ENCODE measurements at places on chromosomes 4 and X.

- DNase-seq: no peak
Measured at GRCh38 chr4:170386971-170387370, 297.2 kb upstream of the AADAT start.

DNA sequence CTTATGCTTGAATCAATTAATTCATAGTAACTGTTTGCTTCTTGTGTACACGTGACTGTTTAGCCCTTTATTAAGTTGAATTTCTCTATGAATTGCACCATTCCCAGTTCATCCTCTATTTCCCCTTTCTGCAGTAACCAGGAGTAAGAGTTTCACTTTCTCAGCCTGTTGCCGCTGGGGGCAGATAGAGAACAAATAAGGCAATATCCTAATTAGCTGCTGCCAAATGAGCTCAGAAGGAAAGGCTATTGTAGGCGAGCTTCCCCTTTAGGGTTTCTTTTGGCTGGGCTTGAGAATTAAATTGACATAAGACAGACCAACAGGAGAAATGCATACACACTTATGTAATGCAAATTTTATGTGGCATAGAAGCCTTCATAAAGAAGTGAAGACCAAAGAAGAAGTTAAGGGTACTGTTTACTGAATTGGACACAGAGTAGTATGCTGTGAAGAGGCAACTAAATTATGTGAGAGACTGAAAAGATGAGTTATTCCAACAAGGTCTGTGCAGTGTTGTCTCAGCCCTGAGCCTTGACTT is 1594.7 kb downstream of the TECRL start:
- DNase-seq: peak; percentile 43

DNA sequence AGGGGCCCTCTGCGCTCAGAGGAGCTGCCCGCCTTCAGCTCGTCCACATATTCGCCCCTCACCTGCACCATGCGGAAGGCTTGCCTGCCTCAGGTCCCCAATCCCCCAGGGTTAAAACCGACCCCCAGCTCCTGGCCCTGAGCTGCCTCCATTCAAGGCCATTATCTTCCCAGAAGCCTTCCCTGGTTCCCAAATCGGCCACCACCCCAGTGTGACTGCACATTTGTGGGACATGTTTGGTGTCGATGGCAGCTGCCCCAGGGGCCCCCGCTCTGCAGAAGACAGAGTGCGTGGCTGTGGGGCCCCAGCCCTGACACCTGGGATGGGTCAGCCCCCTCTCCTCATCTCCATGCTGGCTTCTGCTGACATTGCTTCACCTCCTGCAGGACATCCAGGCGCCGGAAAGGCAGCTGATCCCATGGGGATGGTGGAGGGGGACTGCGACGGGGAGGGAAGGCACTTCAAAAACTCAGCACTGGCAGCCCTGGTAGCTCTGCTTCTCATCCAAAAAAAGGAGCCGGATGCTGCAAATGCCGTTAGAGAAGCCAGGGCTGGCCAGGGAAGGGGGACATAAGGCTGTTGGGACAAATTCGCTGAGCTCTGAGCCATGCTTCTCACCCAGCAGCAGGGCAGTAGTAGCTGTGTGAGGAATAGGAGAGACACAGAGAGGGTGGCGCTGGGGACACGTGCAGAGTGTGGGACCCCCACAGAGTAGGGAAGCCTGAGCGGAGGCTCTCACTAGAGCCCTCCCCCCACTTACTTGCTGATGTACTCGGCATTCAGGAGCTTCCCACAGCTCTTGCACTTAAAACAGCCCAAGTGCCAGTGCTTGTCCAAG is 78.5 kb downstream of the ABLIM2 start:
- DNase-seq: peak; percentile 77

DNA sequence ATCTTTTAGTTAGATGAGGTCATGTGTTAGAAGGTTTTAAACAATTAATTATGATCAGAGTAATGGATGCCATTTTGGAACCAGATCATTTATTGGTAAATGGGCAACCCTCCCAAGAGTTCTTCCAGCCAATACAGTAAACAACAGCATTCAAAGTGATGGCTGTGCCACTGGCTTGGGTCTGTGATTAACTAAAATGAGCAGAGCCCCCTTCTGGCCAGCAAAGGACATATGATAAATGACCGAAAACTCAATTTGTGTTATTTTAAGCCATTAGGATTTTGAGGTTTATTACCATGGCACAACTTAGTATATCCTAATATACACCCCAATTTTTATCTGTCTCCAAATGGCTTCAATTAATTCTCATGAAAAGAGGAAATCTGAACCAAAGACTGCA is 90.8 kb upstream of the NPFFR2 start:
- no peak for DNase-seq

GRCh38 chr4:14862891-14863290 is 139.4 kb upstream of the CPEB2 start:
- peak; percentile 57 for DNase-seq

- no peak for DNase-seq
Measured at GRCh38 chr4:188949596-188949995, 810.4 kb downstream of the TRIML1 start.

GRCh38 chr4:15163284-15163645 is 161.0 kb downstream of the CPEB2 start:
- no peak for DNase-seq

DNA sequence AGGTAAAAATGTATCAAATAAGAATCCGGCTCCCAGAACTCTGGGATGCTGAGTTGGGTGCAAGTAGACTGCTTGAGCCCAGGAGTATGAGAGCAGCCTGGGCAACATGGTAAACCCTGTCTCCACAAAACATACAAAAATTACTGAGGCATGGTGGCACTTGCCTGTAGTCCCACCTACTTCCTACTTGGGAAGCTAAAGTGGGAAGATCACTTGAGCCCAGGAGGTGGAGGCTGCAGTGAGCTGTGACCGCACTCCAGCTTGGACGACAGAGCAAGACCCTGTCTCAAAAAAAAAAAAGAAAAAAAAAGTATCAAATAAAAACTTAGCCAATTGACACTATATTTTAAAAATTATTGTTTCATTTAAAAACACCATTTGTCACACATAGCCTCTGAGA is 84.4 kb downstream of the FBXW7 start:
- DNase-seq: no peak

DNA sequence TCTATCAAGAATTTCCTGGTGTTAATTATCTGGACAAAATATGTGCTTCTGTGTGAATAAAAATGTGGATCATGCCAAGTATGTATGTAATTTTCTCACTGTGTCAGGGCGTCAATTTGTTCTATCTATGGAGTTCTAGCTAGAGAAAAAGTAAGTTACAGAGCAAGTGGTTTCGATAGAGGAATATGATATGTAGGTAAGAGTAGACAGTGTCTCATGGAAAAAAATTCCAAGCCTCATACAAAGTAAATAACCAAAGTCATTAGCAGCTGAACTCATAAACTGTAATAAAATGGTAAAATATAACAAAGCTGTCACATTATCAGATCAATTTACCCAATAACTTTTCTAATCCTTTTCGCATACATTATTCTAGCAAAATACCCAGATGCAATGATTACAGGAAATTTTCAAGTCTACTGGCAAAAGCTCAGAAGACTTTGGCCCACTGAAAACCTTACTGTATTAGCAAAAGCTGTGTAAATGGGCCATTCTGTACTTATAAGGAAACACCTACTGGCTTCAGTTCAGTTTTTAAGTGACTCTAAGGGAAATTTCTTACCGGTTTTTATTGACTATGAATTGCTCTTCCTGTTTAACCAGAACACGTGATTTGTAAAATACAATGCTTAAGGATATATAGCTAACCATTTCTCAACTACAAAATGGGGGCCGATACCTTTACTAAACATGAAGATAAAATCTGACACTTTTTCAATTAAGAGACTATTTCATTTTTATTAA is 121.0 kb upstream of the ARSJ start:
- no peak for DNase-seq

DNA sequence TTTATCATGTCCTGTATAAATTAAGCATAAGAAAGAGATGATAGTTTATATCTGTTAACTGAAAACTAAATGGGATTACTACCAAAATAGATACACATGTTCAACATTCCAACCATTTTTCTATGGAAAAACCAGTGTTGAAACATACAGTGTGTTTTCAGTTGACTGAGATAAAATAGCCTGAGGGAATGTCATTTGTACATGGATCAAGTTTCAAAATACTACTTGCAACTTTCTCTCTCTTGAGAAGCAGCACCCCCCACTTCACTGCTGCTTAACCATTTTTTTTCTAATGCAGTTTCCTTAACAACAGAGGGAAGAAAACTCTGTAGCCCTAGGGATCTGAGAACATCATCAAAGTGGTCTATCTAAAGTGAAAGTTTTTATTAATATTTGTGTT is 70.8 kb downstream of the NPNT start:
- no peak for DNase-seq

DNA sequence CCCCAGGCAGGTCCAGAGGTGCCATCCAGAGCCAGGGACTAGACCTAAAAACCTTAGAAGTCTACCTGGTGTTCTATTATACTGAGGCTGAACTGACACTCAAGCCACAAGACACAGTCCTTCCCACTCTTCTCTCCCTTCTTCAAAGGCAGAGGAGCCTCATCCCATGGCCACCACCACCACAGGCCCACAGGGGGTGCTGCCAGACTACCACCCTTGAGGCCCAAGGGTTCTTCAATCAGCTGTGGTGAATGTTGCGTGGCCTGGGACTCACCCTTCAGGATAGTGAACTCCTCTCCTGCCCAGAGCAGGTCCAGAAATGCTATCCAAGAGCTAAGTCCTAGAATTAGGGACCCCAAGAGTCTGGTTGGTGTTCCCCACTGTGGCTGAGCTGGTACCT is 17.5 kb upstream of the RFC1 start:
- DNase-seq: no peak

- DNase-seq: no peak
Measured at GRCh38 chr4:124090021-124090420, 622.5 kb downstream of the ANKRD50 start.

DNA sequence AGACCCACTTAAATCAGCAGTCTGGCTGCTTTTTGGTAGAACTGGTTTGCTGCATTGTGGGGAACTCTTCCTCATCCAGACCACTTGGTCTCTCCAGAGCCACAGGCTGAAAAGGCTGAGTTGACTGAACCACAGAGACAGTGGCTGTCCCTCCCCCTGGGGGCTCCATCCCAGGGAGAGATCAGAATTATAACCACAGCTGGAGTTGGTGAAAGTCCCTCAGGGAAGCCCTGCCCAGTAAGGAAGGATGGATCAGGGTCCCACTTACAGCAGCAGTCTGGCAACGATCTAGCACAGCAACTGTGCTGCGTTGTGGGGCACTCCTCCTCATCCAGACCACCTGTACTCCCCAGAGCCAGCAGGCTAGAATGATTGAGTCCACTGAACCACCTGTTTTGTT is 212.7 kb downstream of the SOX3 start:
- DNase-seq: no peak

GRCh38 chr4:23629421-23629820 is 260.4 kb downstream of the PPARGC1A start:
- no peak for DNase-seq

- DNase-seq: no peak
Measured at GRCh38 chrX:152165033-152165743, 26.8 kb upstream of the MAGEA10 start.

GRCh38 chr4:176641237-176641636 is 151.5 kb downstream of the VEGFC start:
- no peak for DNase-seq

GRCh38 chr4:162836773-162837172 is 329.9 kb downstream of the NAF1 start:
- no peak for DNase-seq

DNA sequence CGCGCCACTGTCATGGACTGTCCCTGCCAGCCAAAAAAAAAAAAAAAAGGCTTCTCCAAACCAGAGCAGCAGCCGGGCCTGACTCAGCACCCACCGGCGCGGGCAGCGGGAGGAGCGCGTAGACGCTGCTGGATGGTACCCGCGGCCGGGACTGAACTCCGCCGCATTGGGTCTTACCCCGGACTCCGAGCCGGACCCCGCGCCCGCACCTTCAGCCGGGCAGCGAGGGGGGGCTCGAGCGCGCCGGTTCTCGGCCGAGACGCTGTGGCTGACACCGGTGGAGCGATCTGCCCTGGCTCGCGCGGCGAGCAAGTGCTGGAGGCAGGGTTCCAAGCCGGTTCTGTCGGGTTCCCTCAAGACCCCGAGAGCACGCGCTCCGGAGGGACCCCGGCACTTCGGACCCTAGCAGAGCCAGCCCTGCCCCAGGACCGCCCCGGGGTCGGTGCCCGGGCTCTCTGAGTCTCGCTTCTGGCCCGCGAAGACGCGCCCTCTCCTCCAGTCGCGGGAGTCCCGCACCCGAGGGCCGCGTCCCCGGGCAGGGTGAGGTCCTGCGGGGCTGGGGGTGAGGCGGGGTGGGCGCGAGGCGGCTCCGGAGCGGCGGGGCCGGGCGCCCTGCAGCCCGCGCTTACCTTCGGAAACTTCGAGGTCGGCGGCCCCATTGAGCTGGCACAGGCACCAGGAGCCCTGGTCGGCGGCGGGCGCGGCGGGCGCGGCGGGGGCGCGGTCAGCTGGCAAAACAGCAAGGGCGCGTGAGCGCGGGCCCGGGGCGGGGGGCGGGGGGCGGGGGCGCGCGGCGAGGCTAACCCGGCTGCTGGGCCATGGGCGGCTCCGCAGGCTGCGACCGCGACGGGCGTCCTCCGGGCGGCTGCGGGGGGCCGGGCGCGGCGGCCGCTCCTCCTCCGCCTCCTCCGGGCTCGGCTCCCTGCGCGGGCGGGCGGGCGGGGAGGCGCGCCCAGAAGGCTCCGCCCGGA is 11.8 kb upstream of the MAN2B2 start:
- DNase-seq: no peak

GRCh38 chr4:21655031-21655430 is 293.5 kb downstream of the KCNIP4 start:
- DNase-seq: no peak

DNA sequence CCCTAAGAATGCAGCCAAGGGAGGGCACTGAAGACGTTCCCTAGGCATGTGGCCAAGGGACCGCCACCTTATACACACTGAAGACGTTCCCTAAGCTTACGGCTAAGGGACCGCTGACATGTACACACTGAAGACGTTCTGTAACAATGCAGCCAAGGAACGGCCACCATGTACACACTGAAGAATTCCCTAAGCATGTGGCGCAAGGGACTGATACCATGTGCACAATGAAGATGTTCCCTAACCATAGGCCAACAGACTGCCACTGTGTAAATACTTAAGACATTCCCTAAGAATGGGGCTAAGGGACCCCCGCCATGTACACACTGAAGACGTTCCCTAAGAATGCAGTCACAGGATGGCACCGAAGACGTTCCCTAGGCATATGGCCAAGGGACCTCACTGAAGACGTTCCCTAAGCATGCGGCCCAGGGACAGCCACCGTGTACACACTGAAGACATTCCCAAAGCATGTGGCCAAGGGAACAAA is 36.1 kb downstream of the DHRSX start:
- no peak for DNase-seq

GRCh38 chr4:67723949-67724348 is 23.0 kb upstream of the UBA6 start:
- no peak for DNase-seq
